LNCaP clone FGC (cell line): ENCODE measurements at places on chromosomes 6 and 20.

- DNase-seq: no peak
These were observed 12.5 kb upstream of the BCKDHB start for GRCh38 chr6:80094017-80094416.

- DNase-seq: no peak
These were observed 842 bp downstream of the POLR1C start for GRCh38 chr6:43517505-43518357.

- DNase-seq: no peak
These were observed 47.6 kb downstream of the GRM4 start for GRCh38 chr6:34098045-34098936.

DNA sequence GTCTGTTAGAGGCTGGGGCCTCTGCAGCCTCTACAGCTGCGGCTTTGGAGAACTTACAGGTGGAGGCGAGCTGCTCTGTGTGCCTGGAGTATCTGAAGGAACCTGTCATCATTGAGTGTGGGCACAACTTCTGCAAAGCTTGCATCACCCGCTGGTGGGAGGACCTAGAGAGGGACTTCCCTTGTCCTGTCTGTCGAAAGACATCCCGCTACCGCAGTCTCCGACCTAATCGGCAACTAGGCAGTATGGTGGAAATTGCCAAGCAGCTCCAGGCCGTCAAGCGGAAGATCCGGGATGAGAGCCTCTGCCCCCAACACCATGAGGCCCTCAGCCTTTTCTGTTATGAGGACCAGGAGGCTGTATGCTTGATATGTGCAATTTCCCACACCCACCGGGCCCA, 2.6 kb downstream of the TRIM39 start:
- no peak for DNase-seq

- no peak for DNase-seq
These were observed 484.2 kb downstream of the PTPRT start for GRCh38 chr20:42705550-42705949.

DNA sequence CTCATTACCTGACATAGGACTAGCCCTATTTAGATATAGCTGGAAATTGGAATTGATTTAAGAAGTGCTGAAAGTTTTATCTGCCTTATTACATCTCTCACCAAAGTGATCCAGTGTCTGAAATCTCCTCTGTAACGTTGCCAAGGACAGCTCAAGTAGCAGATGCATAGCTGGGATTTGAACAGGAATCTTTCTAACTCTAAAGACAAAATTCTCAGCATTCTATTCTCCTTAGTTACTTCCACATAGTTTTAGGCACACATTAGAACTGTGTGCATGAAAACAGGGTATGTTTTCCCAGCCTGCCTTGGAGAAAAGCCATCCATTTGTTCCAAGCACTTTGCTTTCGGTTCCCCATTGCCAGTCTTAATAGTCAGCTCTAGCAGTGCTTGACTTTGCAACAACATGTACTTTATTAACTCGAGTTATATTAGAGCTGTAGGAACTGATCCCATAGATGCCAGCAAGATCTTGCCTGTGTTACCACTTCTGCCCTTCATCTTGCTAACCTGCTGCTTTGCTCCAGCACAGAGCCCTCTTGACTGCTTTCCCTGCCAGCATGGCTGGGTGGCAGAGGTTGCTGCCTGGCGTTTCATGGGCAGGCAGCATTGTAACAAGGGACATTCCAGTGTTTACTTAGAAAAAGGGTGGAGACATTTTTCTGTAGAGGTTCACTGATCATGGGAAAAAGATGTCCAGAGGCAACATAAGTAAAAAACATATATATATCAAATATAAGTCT, 56.1 kb upstream of the STMND1 start:
- DNase-seq: no peak

DNA sequence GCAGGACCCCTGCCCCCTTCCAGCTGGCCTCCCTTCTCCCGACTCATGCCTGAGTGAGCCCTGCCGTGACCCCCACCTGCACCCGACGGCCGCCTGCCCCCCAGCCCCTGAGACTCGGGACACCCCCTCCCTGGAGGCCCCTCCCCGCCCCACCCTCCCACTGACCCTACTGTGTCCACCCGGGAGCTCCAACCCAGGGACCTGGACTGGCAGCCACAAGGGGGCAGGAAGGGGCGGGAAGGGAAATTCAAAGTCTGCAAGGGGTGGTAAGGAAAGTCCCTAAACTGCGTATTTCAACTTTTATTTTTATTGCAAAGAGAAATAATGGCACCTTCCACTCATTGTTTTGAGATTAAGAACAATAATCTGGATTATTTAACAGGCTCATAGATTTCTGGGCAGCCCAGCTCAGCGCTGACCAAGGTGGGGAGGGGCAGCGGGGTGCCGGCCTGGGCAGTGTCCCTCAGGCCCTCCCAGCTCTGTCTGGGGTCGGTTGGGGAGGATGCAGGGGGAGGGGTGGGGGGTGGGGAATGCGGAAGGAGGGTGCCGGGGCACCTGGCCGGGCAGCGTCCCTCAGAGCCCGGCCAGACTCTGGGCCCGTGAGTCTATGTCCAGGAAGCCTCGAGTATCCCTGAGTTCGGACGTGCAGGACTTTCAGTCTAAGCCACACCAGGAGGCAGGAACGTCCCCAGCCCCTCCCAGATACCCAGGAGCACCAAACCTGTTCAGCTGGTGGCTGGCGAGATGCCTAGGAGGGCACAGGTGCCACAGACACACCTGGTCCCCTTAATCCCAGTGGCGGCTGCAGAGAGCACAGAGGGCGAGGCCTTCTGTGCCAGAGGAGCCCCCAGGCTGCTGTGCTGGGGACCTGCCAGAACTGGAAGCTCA, 1.3 kb upstream of the PTK6 start:
- DNase-seq: peak; percentile 92

DNA sequence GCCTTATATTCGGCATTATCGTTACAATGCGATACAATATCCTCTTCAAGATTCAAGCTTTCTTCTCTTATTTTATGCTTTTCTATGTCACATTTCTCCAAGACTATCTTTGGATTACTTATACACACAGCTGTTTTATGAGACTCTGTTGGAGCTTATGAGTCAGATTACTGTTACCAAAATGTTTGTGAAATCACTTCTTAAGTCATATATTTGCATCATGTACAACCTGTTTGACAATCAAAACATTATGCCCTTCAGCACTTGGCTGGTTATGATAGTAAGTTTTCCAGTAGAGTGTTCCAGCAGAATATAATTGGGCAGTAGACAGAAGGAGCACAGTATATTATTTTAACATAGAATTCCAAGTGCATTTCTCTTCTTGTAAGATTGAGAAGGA, 35.2 kb downstream of the BMP6 start:
- no peak for DNase-seq

GRCh38 chr6:116877743-116878142, 701 bp downstream of the RFX6 start:
- no peak for DNase-seq
